HFFc6 (cell line): ENCODE measurements at places on chromosomes 6 and 20. TPM values are rescaled to one million over a fixed set of nuclear protein-coding genes. Genes with fewer than 3 reads are reported as not detected.

GRCh38 chr6:131754715-131755567 lies 44.1 kb upstream of the CTAGE9 start:
- DNase-seq = peak; percentile 74

FAM50B gene
- total RNA-seq = 8.0 to 10.2 TPM (median 9.9 TPM) in 3 replicates

MUCL3 gene
- not detected in 3 replicates for total RNA-seq

GRCh38 chr6:42756722-42757121 lies 10.8 kb upstream of the TBCC start:
- no peak for DNase-seq

CST4 gene
- total RNA-seq = not detected in 3 replicates

DNA sequence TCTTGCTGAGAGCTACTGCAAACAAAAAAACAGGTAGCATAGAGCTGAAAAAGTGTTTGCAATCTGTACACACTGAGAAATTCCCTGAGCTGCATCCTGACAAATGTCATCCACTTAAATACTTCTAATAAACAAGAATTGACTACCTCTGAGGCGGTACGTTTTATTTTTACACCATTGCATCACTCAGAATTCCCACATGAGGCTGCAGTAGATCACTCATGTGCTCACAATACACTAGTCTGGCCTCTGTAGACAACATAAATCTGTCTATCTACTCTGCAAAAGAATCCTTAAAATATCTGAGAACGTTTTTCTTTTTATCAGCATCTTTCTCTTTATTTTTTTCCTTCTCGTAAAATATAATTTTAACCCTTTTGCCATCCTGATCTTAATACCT lies 661.4 kb downstream of the EPHA7 start:
- DNase-seq = no peak

GRCh38 chr20:17627101-17627955 lies 54.7 kb downstream of the RRBP1 start:
- DNase-seq = no peak

NINL gene
- total RNA-seq = 1.4 to 2.8 TPM (median 2.5 TPM) in 3 replicates

HLA-DPA1 gene
- total RNA-seq = 1.6 to 3.9 TPM (median 3.2 TPM) in 3 replicates

TULP4 gene
- 49.5 to 53.4 TPM (median 51.9 TPM) in 3 replicates for total RNA-seq

PPP1R14C gene
- total RNA-seq = 0.12 TPM in 1 of 3 replicates, not detected in the others

DNA sequence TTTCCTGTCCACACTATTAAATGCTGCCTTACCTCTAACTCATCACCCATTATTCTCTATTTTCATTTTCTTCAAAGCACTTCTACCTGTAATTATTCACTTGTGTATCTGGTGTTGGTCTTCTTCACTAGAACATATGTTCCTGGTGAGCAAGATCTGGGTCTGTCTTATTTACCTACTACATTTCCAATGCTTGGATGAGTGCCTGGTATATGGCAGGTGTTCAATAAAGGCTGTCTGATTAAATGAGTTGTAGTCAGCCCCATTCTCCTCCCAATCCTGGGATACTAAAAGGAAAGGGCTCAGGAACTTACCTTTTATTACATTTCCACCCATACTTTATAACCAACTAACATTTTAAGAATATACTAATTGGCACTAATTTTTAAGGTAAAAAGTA lies 61.0 kb downstream of the CEP162 start:
- no peak for DNase-seq

DNA sequence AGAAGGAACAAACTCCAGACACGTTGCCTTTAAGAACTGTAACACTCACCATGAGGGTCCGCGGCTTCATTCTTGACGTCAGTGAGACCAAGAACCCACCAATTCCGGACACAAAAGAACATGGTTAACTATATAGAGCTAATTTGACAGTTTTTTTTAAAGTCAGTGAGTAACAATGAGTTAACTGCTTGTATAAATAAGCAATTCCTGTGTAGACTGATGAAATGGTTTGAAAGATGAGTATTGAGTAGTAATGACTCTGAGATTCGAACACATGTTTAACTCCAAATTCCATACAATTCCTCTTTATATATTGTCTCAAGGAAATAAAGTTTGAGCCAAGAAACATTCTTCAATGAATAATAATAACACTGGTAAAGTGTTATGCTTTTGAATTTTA lies 478.0 kb downstream of the MMUT start:
- no peak for DNase-seq

DDO gene
- 0.77 to 0.91 TPM (median 0.84 TPM) in 3 replicates for total RNA-seq

- peak; percentile 50 for DNase-seq
These were observed 280.3 kb upstream of the SYNCRIP start for GRCh38 chr6:85923013-85923430.

DNA sequence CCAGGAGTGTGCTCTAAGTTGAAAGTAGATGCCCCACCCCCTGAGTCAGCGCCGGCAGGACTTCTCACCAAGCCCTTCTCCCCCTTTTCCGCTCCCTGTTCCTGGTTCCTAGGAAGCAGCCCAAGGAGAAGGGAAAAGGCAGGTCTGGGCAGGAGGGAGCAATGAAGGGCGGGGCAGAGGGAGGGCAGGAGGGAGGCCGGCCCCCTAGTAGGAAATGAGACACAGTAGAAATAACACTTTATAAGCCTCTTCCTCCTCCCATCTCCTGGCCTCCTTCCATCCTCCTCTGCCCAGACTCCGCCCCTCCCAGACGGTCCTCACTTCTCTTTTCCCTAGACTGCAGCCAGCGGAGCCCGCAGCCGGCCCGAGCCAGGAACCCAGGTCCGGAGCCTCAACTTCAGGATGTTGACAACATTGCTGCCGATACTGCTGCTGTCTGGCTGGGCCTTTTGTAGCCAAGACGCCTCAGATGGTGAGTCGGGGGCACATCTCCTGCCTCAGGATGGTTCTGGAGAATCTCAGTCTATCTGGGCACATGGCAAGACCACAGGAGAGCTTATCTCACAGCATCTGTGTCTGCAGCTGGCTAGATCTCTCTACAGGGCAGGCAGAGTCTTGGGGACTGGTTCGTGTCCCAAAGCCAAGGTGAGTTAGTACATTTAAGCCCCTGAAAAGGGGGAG lies at the start of gene PROCR:
PROCR (plus strand) TSS at position 320 of the 681 bp plus-strand sequence; CDS start at position 403, 83 bp downstream.
- DNase-seq = peak; percentile 91

DNA sequence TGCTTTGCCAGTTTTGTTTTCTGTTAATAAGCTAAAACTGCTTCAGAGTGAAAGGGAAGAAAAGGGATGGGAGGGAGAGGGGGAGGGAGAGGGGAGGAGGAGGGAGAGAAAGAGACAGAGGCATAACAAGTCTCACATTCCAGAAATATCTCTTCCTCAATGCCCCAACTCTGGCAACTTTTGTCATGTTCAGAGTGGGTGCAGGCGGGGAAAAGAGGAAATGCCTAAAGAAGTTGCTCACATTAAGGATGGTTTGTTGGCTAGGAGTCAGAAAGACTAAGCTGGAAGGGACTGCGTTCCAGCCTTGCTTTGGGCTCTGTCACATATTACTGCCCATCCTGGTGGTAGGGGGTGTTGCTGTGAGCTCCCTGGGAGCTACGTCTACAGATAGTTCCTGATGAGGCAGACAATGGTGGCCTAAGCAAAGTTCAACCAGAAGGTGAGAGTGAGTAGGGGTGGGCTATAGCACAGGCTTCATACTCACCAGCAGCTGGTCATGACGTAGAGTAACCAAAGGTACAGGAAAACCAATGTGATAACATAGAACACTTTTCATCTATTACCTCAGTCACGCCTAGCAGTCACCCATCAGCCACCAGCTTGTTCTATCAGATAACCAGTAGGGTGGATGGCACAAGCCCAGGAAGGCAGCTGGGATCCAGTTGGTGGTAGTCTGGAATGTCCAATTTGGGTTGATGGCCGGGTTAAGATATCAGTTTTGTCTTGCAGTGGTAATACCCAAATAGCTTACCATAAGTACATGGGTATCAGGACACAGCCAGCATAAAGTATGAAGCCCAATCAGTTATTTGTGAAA lies 2.1 kb downstream of the TSPYL4 start:
- DNase-seq = peak; percentile 80

CCDC170 gene
- total RNA-seq = 0.32 to 0.34 TPM (median 0.33 TPM) in 3 replicates

RAET1L gene
- not detected in 3 replicates for total RNA-seq

SERPINB1 gene
- total RNA-seq = 19.7 to 29.7 TPM (median 19.8 TPM) in 3 replicates

GRCh38 chr20:41551011-41551705 lies 67.0 kb downstream of the CHD6 start:
- DNase-seq = no peak

DNAH8 gene
- total RNA-seq = not detected in 2 replicates

DACT2 gene
- total RNA-seq = not detected in 3 replicates

SEL1L2 gene
- total RNA-seq = not detected in 3 replicates

- DNase-seq = no peak
These were observed 15.3 kb upstream of the EXOC2 start for GRCh38 chr6:708237-708598.

- no peak for DNase-seq
These were observed 171.7 kb upstream of the CCN2 start for GRCh38 chr6:132122871-132123270.

GRCh38 chr20:32282461-32282860 lies 5.0 kb downstream of the KIF3B start:
- DNase-seq = no peak

GRCh38 chr6:137706083-137706750 lies 160.8 kb upstream of the TNFAIP3 start:
- DNase-seq = no peak

GRCh38 chr6:15956205-15957106 lies 172.4 kb upstream of the MYLIP start:
- DNase-seq = no peak

ADGRB3 gene
- 0.07 TPM in 1 of 3 replicates, not detected in the others for total RNA-seq

GRCh38 chr6:16747232-16748024 lies 13.8 kb downstream of the ATXN1 start:
- DNase-seq = peak; percentile 68

DNA sequence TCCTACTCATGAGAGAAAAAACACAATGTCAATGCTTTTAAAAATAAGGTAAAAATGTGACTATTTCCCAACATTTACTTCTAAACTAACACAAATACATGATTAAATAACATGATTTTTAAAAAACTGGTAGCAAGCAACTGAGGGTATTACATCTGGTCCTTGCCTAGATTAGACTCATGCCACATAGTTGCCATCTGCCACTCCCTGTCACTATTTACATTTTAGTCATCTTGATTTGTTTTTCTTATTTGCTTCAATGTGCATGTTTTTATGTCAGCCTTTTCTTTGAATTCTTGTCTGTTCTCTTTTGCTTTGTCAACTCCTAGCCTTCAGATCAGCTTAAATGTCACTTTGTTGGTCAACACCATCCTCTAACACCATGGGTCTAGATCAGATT lies 207.0 kb upstream of the SIM1 start:
- no peak for DNase-seq

- no peak for DNase-seq
These were observed 586.5 kb downstream of the EPM2A start for GRCh38 chr6:145148776-145149175.
